Kidney epithelial cell (primary cell): ENCODE measurements at places on chromosomes 3 and 15.

DNA sequence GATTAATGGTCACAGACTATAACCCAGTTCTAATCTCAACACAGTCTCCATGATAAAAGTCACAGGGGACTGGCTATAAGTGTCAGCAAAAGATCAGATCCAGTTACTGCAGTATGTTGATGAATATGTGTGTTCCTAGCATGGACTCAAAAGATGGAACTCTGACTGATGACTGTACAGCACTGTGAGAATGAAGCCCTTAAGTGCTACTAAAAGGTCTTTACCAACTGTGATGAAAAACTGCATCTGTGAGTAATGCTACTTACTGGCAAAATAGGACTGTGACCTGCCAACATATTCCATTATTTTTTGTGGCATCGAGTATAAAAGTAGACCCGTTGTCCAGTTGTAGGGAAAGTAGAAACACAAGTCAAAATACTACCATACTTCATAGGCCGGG, 284.2 kb downstream of the ROBO2 start:
- DNase-seq: no peak

DNA sequence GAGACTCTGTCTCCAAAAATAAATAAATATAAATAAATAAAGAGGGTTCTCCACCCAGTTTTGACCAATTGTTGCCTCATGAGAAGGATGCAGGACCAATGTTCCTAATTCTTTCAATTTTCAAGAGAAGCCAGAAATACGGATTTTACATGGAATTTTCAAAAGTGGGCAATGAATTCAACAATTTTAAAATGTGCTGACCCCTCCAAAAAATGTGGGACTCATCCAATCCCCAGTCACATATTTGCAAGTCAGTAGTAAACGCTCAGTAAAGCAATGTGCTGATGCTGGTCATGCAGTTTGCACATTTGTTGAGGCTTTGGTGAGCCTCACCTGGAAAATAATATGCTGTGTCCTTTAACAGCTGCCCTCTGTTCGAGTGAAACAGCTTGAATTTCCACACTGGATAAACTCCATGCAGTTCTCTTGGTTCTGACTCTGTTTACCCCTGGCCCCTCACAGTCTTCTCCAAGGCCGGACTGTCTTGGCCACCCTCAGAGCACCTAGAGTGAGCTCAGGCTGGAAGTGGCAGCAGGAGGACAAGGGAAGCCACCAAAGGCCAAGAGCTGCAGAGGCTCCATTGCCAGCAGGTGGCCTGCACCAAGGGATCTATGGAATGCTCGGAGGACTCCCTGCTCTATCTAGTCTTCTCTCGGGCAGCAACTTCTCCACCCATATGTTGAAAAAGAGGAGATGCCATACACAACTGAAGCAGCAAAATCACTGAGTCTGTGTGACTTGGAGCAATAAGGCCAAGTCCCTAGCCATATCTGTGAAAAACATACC, 246.8 kb downstream of the UACA start:
- no peak for DNase-seq

GRCh38 chr3:61631108-61631769, 69.9 kb downstream of the PTPRG start:
- DNase-seq: no peak

DNA sequence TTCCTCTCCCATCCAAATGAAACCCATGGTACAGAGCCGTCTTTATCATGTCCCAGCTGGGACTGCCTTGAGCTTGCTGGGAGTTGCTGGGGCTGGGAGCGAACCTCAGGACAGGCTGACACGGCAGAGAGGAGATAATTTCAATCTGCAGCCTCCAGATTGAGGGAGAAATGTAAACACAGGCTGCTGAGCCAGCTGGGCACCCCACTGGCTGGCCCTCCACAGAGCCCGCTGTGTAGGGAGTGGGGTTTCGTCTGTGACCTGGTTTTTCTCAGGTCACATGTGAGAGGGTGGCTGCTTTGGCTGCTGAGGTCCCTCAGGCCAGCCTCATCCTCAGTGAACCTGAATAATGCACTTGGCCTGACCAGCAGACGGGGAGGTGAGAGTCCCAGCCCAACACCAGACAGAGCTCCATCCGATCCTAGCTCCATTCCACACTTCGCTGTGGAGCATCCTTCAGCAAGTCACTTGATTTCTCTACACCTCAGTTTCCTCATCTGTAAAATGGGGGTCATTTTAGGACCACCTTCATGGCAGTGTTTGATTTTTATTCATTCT, 121.6 kb upstream of the MRPS22 start:
- DNase-seq: no peak

GRCh38 chr15:44729408-44730127, 6.8 kb upstream of the TRIM69 start:
- DNase-seq: no peak

GRCh38 chr15:40511472-40512133, 40.8 kb downstream of the CHST14 start:
- DNase-seq: no peak

DNA sequence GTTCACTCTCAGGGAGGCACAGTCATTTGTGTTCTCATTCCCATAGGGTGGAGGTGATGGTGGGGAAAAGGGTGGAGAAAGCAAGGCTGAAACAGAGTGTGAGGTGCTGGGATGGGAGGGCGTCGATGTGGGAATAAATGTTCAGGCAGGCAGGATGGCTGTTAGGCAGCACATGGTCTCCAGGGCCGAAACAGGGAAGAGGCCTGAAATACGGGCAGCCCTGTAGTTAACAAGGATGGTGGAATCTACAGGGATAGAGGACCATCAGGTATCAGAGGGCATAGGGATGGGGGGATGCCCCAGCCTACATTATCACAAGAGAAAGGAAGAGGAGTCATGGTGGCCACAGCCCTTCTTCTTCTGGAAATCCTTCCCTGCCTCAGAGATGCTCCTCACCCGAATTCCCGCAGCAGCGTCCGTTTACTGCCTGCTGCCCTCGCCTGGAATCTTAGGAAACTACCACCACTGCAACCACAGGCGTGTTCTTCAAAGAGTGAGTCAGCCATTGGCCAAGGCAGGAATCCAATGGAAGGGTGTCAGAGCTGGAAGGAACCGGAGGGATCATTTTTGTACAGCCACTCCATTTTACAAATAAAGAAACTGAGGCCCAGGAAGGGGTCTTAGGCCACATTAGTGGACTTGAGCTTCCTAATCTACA, 49.7 kb upstream of the POMGNT2 start:
- DNase-seq: peak; percentile 16

GRCh38 chr3:32428092-32429068, 36.7 kb downstream of the CMTM7 start:
- DNase-seq: no peak

GRCh38 chr3:138395865-138396751, 38.3 kb upstream of the ESYT3 start:
- no peak for DNase-seq

- DNase-seq: no peak
Measured at GRCh38 chr3:59567661-59568060, 517.8 kb upstream of the CFAP20DC start.

DNA sequence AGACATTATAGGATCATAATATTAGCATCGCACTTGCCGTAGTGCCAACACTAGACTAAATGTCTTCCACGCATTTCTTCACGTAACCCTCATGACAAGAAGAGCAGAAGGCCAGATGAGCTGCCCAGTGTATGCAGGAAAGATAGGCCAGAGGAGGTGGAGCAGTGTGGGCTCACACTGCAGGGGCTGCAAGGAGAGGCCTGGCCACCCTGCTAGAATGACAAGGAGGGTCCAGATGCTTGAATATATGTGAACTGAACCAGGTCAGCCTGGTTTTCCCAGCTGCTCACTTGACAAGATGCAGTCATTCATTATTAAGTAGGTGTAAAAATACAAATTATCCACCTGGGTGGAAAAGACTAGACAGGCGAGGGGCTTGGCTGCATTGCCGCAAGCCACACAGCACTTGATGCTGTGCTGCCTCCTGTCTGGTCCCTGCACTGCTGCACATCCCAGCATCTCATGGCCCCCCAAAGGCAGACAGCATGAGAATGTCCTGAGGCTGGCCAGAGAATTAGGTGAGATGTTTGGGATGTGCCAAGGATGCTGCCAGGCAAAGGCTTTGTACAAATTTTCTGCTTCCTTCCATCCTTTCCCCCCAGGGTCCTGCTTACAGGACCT, 115.2 kb downstream of the NTRK3 start:
- no peak for DNase-seq

GRCh38 chr15:75145027-75145841, 56.4 kb upstream of the C15orf39 start:
- no peak for DNase-seq

GRCh38 chr3:127547761-127548605, 42.5 kb downstream of the TPRA1 start:
- DNase-seq: no peak

GRCh38 chr15:62112081-62112480, 45.3 kb downstream of the C2CD4A start:
- no peak for DNase-seq

DNA sequence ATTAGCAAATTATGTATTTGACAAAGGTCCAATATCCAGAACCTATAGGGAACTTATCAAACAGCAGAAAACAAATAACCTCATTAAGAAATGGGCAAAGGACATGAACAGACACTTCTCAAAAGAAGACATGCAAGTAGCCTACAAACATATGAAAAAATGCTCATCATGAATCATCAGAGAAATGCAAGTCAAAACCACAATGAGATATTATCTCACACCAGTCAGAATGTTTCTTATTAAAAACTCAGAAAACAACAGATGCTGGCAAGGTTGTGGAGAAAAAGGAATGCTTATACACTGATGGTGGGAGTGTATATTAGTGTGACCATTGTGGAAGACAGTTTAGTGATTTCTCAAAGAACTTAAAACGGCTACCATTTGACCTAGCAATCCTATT, 116.1 kb upstream of the CRBN start:
- DNase-seq: no peak

- DNase-seq: no peak
Measured at GRCh38 chr3:54888162-54888561, 39.7 kb downstream of the LRTM1 start.

GRCh38 chr3:140546649-140547048, 131.2 kb upstream of the TRIM42 start:
- no peak for DNase-seq

DNA sequence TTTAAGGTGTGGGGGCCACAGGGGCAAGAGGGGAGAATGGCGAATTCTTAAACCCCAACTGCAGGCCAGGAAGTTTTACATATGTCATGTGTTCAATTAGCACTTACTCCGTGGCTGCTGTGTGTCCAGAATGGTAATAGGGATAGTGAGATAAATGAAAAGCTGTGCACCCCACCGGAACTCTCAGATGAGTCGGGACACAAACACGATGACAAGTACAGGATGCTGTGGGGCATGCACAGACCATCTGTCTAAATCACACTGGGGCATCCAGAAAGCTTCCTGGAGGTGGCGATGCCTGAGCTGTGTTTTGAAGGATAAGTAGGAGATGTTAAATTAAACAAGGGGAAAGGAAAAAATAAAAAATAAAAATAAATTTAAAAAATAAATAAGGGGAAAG, 18.3 kb upstream of the TMEM158 start:
- DNase-seq: no peak

DNA sequence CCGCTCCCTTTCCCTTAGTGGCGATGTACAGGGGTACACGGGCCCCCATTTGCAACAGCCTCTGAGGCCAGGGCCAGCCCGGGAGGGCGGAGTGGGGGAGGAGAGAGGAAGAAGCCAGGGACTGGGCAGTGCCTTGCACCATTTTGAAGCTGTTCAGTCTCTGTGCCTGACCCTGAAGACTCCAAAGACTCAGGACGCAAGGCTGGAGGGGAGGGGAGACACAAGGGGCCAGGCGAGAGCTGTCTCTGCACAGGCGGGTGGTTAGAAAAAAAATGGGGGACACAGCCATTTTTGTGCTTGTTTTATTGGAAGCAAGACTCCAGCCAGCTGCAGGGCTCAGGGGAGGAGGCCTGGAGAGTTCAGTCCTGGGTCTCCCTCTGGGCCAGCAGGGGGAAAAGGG, 1.6 kb downstream of the RPP25 start:
- DNase-seq: no peak

- no peak for DNase-seq
Measured at GRCh38 chr15:70519004-70519365, 244.4 kb downstream of the UACA start.

GRCh38 chr3:94249491-94250079, 186.7 kb downstream of the NSUN3 start:
- peak; percentile 9 for DNase-seq

DNA sequence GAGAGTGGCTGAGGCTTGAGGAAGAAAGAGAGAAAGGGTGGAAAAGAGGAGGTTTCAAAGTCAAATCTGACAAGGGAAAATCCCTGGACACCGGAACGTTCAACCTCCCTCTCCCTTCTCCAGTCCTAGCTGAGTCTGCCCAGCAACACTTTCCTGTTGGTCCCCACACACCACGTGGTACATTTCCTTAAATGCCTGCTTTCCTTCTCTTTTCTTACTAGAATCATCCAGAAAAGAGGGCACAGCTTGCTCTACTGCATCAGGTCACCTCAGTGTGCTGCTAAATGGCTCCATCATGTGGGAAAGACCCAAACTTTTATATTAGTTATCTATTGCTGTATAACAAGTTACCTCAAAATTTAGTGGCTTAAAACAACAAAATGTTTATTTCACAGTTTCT, 181.2 kb downstream of the NECTIN3 start:
- DNase-seq: no peak

DNA sequence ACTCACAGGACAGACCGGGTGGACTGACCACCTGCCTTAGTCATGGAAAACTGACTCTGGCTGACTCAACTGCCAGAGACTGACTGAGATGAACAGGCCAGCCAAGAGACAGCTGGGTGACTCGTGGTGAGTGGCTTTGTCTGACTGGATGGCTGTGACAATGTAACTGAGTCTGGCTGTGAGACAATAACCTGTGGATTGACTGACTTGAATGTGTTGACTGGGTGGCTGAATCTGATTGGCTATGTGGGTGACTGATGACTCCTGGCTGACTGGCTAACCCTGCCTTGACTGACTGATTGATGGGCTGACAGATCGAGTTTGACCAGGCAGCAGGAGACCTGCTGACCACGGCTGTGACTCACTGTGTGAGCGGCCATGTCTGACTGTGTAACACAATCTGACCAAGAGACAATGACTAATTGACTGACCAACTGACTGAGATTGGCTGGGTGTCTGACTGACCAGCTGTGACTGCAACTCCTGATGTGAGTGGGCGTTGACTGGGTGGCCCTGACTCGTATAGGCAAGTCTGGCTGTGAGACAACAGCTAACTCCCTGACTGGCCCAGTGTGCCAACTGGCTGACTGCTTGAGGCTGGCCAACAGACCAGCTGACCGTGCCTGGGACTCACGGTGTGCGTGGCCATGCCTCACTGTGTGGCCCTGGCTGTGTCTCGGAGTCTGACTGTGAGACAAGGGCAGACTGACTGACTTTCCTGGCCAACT, 509.1 kb downstream of the SHQ1 start:
- DNase-seq: peak; percentile 98

GRCh38 chr3:174061162-174061561, 663.6 kb downstream of the NLGN1 start:
- no peak for DNase-seq
